NCI-H774 (cell line): ENCODE measurements at places on chromosomes 7 and 10.

DNA sequence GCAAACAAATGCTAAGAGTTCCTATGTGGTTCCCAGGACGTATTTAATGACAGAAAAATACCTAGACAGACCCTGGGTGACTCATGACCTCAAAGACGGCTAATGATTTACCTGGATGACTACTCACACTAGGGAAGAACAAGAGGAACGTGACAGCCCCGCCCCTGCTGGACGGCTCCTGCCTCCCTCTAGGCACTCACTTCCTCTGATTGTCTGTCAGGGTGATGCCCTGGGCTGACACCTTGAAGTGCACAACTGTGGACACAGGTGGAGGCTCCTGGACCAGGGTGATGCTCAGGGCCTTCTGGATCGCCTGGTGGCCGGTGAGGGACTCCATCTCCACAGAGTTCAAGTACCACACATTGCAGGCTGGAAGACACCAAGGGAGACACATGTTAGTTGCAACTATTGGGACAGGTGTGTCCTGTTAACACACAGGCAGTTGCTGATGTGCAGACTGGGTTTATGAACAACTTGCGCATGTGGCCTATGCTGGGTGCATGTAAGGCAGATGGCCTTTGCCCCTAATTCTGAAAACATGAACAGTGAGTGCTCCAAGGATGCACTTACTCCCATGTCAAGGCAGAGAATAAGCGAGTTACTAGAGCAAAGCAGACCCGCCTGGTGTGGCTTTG is 298.3 kb downstream of the TNS3 start:
- DNase-seq = no peak

DNA sequence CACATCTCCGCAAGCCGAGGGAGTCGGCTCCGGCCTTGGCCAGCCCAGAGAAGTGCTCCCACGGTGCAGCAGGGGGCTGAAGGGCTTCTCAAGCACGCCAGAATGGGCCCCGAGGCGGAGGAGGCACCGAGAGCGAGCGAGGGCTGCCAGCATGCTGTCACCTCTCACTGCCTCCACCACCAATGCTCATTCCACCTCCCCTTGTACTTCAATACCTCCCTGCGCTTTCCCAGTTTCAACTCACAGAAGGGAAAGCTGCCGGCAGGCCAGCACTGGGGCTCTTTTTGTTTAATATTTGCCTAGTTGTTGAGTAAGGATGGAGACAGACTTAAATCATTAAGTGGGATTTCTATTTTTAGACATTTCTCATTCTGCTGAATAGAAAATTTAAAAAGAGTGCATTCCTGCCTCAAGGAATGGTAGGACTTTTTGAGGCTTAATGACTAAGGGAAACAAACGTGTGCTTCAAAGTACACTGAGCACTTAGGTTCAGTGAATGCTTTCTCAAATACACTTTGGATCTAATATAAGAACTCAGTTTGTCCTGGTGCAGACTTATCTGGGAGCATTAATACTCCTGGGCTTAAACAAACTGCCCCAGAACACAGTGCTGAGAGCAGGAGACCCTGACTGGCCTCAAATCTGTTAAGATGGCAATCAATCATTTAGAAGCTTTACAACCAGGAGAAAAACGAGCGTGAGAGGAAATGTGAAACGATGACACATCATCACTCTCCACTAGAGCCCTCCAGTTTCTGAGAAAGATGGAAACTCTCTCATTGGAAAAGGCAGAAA is 131.2 kb downstream of the RALA start:
- no peak for DNase-seq

DNA sequence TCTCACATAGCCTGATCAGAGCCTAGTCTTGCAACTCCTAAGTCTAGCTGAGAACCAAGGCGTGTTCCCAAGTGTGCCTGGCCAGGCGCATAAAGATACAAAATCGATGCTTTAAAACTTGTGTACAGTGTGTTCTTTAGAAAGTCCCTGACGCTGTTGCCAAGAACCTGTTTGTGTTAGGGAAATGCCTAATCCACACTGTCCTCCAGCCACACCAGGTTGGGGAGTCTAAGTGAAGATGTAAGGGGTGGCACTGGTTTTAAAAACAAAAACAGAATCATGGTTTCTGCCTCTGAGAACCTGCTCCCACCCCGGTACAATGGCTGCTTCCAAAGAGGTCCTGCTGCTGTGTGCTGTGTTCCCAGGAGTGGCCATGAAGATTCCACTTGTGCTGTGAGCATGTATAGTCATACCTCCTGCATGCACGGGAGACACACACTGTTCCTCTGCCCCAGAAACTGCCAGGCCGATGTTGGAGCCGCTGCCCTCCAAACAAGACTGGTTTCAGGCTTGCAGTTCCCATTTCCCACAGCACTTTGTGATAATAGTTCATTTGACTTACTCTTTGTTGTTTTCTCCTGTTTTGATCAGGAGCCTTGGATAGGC is 88.5 kb downstream of the CCNY start:
- no peak for DNase-seq

GRCh38 chr10:71868192-71868697 is 17.2 kb upstream of the PSAP start:
- no peak for DNase-seq

GRCh38 chr10:99832439-99832838 is 50.0 kb downstream of the ABCC2 start:
- DNase-seq = no peak

DNA sequence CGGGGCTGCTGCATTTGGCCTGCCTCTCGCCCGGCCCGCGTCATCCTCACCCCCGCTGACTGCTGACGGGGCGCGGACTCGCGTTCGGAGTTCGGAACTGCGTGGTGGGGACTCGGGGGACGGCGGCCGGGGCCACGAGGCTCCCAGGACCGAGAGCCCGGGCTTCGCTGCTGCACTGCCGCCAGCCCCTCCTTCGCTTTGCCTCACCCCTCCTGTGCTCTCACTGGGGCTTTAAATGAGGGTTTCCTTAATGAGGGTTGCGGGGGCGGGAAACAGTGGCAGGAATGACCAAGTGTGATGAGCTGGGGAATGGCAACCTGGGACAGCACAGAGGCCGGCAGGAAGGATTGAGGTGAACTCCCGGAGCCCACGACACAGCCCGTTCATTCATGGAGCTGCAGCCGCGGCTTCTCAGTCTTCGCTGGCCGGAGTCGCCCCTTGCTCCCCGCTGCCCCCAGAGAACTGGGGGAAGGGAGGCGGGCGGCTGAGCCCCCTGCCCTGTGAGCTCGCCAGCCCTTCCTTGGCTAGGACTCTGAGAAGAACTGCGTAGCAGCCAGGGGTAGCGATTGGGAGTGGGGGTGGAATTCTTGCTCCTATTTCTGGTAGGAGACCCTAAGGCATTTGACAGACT is 1.5 kb upstream of the LRRC4 start:
- no peak for DNase-seq

DNA sequence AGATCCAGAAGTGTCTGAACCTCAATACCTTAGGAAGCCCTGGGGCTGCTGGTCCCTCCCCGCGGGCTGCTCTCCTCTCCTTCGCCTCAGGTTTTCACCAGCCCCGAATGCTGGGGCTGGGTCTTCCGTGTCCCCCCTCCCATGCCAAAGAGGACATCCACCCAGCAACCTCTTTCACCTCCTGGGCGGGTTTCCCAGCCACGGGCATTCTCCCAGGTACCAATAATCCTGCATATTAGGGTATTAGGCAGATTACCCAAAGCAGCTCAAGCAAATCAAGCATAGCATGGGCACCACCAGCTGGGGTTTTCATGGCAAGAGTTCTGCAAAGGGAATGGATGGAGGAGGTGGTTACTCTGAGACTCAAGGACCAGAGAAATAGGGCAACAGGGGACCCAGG is 224.4 kb downstream of the KCNMA1 start:
- no peak for DNase-seq

GRCh38 chr10:126536656-126537055 is 133.8 kb downstream of the C10orf90 start:
- no peak for DNase-seq

- DNase-seq = no peak
Measured at GRCh38 chr7:17444673-17445072, 146.2 kb downstream of the AHR start.

DNA sequence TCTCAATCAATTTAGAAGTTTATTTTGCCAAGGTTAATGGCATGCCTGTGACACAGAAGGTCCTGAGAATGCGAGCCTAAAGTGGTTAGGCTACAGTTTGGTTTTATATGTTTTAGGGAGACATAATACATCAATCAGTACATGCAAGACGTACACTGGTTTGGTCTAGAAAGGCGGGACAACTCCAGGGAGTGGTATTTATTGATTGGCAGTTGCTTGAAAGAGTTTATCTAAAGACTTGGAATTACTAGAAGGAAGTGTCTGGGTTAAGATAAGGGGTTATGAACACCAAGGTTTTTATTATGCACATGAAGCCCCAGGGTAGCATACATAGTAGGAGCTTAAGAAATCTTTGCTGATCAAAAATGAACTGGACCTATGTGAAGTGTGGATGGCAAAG is 21.5 kb downstream of the NPVF start:
- no peak for DNase-seq

GRCh38 chr7:130481898-130482297 is 10.0 kb upstream of the MEST start:
- no peak for DNase-seq

- DNase-seq = no peak
Measured at GRCh38 chr7:142838461-142839213, 16.2 kb upstream of the EPHB6 start.

DNA sequence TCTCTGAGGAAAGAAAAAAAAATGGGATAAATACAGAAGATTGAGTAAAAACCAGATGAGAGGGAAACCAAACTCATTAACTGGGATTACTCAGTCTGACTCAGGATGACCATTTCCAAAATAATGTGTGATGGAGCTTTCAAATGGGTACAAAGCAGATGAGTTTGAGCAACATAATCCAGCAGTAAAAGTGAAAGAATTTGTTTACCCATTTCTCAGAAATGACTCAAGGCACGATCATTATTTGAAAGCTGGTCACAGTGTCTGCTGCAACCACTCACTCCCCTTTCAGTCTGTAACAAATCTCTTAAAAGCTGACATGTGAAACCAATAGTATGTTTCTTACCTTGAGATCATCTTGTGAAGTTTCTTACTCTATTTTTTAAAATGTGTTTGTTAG is 104.7 kb upstream of the KLF14 start:
- no peak for DNase-seq

GRCh38 chr7:138354066-138354465 is 106.0 kb upstream of the TRIM24 start:
- DNase-seq = no peak

DNA sequence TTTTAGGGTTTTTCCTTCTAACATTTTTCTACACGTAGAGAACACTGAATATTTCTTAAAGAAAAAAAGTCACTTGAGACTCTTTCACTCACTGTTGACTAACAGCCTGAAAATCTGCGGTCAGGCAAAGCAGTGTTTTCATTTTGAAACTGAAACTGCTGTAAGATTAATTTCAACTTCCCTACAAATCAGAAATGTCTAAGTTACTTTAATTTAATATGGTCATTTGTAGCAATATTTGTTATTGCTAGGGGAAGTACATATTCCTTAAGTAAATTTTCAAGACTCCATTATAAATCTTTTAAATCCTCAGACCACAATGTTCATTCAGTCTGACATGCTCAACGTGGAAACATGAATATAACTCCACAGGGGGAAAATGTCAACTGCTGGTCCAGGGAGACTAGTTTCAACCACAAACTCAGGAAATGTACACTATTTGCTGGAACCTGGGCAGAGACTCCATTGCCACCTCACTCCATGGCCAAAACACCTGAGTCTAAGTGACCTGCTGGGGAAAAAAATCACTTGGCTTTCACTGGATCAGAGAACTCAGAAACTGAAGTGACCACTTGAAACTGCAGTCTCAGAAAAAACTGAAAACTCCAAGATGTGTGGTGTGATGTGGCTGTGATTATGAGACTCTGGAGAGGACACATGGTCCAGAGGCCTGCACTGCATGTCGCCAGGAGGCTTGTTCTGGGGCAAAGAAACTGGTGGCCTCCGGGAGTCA is 161.2 kb downstream of the TAX1BP1 start:
- no peak for DNase-seq

DNA sequence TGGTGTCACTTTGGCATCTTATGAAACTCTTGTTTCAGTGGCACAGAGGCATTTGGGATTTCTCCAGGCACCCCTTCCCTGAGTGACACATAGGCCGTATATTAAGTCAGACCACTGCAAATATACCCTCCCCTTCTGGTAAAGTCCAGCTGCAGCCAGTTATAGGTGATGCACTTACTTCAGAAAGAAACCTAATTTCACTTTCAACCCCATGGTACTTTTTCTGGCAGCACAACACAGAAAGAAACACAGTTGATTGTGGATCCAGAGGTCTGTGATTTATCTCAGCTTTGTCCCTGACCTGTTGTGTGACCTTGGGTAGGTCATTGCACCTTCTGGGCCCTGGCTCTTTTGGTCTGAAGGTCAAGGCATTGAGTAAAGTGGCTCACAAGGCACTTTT is 173.2 kb downstream of the BUB3 start:
- DNase-seq = no peak

DNA sequence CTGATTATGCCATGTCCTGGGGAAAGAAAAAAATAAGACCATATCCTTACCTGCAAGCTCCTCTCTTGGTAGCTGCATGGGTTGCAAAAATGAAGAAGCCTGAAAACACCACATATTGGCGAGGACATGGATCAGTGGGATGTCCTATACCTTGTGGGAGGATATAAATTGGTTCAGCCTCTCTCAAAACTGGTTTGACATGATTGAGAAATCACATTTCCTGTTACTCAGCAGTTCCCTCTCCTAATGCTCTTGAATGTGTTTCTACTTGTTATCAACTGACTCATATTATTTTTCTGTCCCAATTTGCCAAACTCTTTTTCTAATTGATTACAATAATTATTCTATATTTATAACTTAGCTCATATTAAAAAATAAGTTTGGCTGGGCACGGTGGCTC is 380.2 kb downstream of the EXOC4 start:
- DNase-seq = no peak

- no peak for DNase-seq
Measured at GRCh38 chr10:115801457-115801856, 471.5 kb downstream of the GFRA1 start.

GRCh38 chr7:12884856-12885440 is 197.5 kb downstream of the ARL4A start:
- no peak for DNase-seq

GRCh38 chr7:153399554-153399940 is 640.0 kb downstream of the ACTR3B start:
- DNase-seq = no peak

- DNase-seq = no peak
Measured at GRCh38 chr10:95831076-95831475, 75.1 kb downstream of the ENTPD1 start.

DNA sequence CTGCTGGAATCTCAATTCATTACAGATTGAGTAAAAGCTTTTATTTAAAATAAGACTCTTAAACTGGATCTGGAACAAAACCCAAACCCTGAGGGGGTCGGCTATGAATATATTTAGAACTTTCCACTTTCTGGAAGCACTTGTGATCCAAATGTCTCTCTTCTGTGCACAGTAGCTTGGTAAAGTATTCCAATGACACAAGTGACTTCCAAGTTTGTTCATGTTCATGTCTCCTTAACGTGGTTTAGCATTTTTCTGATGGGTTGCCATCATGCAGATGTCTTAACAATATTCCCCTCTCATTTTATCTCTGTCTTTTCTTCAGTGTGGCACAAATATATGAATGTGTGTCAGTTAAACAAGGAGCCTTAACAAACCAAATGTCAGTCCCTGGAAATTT is 191.9 kb upstream of the SORCS1 start:
- DNase-seq = no peak
